ENCODE measurements at places on chromosomes 2 and 18. TPM values are rescaled to one million over a fixed set of nuclear protein-coding genes. Genes with fewer than 3 reads are reported as not detected.

UGT1A4 gene
- not detected for total RNA-seq

DNA sequence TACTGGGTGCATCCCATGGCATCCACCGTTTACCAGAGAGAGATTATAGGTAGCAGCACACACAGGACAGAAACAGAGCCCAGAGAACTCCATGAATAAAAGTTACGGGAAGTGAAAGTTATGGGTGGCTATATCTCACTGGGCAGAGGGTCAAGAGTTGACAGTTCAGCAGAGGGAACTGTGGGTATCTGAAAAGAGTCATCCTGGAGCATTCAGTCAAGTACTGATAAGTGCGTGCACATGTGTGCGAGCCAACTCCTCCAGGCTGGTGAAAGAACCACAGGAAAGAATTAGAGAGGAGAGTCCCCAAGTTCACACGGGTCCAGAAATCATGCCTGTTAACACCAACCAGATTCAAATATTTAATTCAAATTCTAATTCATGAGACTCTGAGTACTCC is 1588.2 kb downstream of the LRP1B start:
- DNase-seq = no peak

DNA sequence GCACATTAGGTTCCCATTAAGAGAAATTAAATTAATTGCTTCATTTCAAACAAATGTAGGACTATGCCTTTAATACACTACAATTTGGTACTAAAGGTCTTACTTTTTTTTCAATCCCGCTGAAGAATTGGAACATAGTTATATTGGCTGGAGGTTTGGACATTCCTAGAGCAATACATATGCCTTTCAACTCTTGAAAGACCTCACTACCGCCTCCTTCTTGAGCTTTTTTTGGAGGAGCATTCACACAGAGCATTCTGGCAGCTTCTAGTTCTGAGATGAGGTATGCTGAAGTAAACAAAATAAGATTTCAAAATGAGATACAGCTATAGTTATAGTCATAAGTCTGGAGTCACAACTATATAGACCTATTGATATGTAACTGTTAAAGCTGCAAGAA is 10.9 kb downstream of the FAM98A start:
- no peak for DNase-seq

SKOR2 gene
- not detected for total RNA-seq

DNA sequence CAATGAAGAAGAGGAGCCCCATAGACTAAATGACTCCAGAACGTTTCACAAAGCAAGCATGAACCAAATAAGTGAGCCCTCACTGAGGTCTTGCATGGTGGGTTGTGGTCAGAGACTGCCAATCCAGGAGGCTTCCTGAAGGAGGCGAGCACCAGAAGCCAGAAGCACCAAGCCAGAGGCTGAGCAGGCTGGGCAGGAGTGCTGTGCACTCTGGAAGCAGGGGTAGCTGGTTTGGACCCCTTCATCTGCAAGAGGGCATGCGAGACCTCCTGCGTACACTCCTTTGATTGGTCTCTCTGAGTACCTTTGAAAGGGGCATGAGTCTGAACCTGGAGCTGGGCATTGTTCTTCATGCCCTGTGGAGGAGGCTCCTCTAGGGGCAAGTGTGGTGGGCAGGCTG is 192.5 kb downstream of the HAUS1 start:
- no peak for DNase-seq

DNA sequence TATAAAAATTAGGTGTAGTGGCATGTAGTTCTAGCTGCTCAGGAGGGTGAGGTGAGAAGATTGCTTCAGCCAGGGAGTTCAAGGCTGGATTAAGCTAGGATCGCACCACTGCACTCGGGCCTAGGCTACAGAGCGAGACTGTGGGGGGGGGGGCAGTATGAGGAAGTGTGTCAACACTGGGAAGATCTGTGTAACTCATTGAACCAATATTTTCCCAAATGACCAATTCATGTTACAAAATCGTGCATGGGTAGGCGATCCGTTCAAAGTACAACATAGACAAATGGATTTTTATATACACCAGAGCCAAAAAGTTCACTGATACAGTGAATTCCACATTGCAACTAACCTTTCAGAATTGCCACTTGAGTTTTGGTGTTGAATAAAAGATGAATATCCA is 8.1 kb downstream of the SMAD4 start:
- no peak for DNase-seq

GREB1L gene
- total RNA-seq = 8.0 TPM

- DNase-seq = no peak
Observed at GRCh38 chr2:41703123-41703522, 344.7 kb upstream of the PKDCC start.

CAPN14 gene
- total RNA-seq = 0.32 TPM

NEMP2 gene
- 1.7 TPM for total RNA-seq

- no peak for DNase-seq
Observed at GRCh38 chr2:54967269-54967668, 83.0 kb downstream of the RTN4 start.

ASXL3 gene
- total RNA-seq = 3.6 TPM

OTOS gene
- not detected for total RNA-seq

GRCh38 chr18:48997985-48998831 is 47.4 kb upstream of the SMAD7 start:
- peak; percentile 75 for DNase-seq

DNA sequence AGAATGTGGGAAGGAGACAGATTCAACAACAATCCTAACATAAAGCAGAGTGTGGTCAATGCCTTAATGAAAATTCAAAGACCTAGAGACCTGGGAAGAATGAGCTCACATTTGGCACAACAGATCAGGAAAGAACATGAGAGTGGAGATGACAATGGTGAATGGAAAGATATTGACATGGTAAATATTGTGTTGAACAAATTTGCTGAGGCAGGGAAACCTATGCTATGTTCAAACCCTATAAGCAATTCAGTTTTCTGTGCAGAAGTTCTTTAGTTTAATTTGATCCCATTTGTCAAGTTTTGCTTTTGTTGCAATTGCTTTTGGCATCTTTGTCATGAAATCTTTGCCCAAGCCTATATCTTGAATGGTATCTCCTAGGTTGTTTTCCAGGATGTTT is 199.4 kb upstream of the LRRTM4 start:
- no peak for DNase-seq

GRCh38 chr2:59589881-59590280 is 963.6 kb downstream of the BCL11A start:
- no peak for DNase-seq

- DNase-seq = no peak
Observed at GRCh38 chr18:75212751-75213090, 2.1 kb downstream of the TSHZ1 start.

DNA sequence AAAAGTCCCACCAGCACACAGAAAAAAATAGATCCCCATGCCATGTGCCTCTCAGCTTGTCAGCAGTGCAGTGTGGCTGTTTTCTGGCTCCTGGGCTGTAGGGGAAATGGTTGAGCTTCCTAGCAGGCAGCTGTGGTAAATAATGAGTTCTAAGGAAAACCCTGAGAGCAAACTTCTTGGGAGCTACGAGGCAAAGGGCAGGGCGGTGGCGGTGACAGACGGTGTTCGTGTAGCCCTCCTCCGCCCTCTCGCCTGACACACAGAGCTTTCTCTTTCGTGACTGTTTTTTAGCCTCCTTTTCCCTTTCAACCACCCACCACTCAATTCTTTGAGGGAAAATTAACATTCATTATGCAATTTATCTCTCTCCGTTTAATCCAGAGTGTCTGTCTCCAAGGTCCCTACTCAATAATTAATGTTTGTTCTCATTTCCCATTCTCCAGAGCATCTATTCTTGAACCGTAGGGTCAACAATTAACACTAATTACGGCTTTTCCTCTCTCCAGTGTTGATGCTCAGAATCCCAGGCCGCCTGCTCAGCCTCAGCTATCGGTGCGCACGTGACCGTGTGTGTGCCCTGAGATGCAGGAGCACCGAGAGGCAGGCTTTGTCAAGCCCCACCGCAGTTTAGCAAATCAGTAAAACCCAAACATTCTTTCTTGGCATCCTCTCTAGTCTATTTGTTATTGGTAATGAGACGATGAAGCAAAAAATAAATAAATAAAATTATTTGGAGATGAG is 50.1 kb downstream of the KIAA2012 start:
- DNase-seq = no peak

- peak; percentile 76 for DNase-seq
Observed at GRCh38 chr2:20052861-20053281, 1.4 kb upstream of the LAPTM4A start.

- peak; percentile 60 for DNase-seq
Observed at GRCh38 chr2:41698678-41699422, 349.0 kb upstream of the PKDCC start.

- no peak for DNase-seq
Observed at GRCh38 chr18:41530970-41531369, 424.1 kb upstream of the PIK3C3 start.

MC4R gene
- not detected for total RNA-seq

DNA sequence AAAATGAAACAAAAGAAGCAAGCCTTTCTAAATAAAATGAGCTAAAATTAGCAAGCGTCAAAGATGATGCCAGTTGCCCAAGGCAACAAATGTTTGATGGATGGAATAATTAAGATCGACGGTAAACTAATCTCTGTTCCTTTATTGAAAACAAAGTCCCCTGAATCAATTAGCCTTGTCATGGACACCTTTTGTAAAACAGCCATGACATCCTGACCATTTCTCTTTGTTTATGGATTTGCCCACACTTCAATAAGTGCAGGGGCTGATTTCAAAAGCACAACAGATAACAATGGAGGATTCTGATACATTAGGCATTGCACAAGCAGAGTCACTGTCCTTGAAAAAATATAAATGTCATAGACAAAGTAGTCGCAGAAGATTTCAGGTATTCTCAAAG is 160.1 kb upstream of the HNRNPA3 start:
- DNase-seq = no peak

- DNase-seq = no peak
Observed at GRCh38 chr2:19651466-19651865, 250.3 kb downstream of the TTC32 start.

GRCh38 chr2:155630760-155631159 is 701.8 kb downstream of the NR4A2 start:
- no peak for DNase-seq

CAVIN2 gene
- 104 TPM for total RNA-seq
